Activated CD8-positive, alpha-beta memory T cell treated with anti-CD3 and anti-CD28 coated beads, Interleukin-2, amount 10 ng/mL, durations not matched to agents 7 days and 5 days (primary cell): ENCODE measurements at places on chromosomes 3 and 15.
A peak's percentile ranks its signal among the peaks of the same experiment; 100 is the strongest.

DNA sequence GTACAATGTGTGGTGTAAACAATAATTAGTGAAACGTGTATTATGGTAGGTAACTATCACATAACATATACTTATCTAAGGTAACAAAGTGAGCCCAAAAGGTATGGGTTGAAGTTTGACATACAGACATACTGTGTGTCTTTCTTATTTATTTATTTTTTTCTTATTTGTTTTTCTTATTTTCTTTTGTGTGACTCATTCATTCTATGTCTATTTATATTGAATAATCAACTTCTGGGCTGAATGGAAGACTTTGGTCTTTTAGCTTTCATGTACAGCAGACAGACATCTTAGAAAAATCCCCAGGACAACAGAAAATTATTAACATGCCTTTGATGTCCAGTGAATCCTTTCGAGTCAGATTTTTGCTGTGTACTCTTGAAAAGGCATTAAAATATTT is 200.3 kb upstream of the SLC2A2 start:
- no peak overlapping the region for H3K27ac ChIP-seq
- no peak overlapping the region for H3K4me3 ChIP-seq
- H3K27me3 ChIP-seq = no peaks in the 10 kb centered on the region
- H3K36me3 ChIP-seq = peaks cover 39% of the 10 kb centered on the region
- no peak for DNase-seq
- peaks cover 23% of the 10 kb centered on the region for H3K4me1 ChIP-seq

DNA sequence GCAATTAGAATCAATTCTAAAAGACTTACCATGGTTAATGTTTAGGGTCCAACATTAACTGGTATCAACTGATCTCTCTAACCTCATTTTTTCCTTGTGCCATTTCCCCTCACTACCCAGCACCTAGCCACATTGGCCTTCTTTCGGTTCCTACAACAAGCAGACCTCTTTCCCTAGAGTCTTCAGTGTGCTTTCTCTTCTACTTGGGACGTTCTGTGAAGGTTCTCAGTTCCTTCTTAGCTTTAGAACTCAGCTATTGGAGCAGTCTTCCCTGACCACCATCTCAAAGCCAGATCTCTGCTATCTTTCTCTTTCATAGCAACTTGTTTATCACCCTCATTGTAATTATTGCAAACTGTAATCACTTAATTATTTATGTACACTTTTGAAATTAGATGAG is 31.5 kb upstream of the MINDY4B start:
- H3K36me3 ChIP-seq = no peaks in the 10 kb centered on the region
- H3K27me3 ChIP-seq = peaks cover 27% of the 10 kb centered on the region

DNA sequence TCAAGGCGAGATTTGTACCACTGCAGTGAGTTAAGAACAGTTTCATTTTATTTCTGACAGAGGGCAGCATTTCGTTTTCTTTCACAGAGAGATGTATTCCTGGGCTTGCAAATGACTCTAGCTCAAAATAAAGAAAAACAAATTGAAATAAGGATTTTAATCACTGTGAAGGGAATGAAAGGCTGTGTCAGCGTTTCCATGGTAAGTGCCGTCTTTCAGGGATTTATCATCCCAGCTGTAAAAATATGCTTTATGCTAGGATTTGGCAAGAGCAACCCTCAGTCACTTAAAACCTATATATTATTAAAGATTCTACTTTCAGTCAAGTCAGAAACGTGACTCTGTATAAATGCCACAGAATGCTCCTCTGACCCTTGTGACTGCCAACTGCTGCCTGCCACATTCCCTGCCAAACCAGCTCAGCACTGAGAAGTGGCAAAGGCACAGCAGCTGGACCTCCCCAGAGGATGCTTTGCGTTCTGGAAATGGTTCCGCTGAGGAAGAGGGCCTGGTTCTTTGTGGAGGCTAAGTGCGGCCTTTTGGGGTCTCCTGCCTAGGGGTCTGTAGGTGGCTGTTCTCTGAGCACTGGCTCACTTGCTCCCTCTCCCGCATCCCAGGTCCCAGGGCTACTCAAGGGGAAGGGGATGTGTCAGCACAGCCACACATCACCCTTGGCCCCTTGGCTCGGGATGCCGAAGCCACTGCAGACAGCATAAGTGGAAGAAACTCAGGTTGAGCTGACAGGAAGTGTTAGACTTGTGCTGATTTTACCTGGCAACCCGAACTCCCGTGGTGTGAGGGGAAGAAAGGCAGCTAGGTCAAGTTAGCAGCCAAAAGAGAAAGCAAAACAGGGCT is 56.6 kb upstream of the POMGNT2 start:
- peak overlapping the region; percentile 98 for H3K27ac ChIP-seq
- H3K27me3 ChIP-seq = no peaks in the 10 kb centered on the region
- H3K36me3 ChIP-seq = peaks cover 19% of the 10 kb centered on the region
- peak; percentile 78 for DNase-seq
- peak overlapping the region; percentile 62 for H3K4me3 ChIP-seq
- peaks cover 20% of the 10 kb centered on the region for H3K4me1 ChIP-seq

DNA sequence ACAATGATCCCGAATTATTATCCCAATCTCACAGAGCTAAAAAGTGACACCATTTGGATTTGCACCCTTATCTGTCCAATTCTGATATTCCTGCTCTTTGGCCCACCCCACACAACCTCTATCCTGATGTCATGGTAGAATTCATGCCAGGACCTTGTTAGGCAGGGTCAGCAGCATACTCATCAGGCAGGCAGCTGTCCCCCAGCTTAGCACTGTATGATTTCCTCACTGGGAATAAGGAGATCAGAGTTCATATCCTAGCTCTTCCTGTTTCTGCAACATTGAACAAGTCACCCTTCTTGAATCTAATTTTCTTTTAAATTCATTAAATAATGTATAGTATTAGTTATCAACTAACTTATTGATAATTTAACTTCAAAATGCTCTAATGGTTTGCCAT is 12.0 kb upstream of the C3orf80 start:
- H3K27me3 ChIP-seq = peaks cover 39% of the 10 kb centered on the region
- no peaks in the 10 kb centered on the region for H3K36me3 ChIP-seq
- H3K4me1 ChIP-seq = peaks cover 2% of the 10 kb centered on the region
- no peak overlapping the region for H3K27ac ChIP-seq

DNA sequence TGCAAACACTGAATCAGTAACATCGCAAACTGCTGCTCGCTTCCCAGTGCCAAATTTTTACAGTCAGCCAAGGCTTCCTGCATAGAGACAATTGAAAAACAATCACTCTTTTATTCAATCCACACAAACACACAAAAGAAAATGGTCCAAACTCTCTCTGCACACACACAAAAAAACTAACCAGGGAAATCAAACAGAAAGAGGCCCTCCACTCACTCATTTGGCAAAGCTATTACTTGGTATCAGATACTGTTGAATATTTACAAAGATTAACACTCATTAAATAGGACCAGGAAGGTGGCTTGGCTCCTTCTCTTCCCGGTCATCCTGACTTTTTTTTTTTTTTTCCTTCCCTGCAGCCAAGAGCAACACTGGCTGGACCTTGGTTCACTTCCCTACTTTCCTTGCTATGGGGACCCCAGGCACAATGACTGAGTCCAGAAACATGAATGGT is 62.4 kb upstream of the SPATA12 start:
- DNase-seq = no peak
- peaks cover 3% of the 10 kb centered on the region for H3K4me1 ChIP-seq
- H3K27ac ChIP-seq = no peak overlapping the region
- H3K36me3 ChIP-seq = peaks cover 2% of the 10 kb centered on the region

DNA sequence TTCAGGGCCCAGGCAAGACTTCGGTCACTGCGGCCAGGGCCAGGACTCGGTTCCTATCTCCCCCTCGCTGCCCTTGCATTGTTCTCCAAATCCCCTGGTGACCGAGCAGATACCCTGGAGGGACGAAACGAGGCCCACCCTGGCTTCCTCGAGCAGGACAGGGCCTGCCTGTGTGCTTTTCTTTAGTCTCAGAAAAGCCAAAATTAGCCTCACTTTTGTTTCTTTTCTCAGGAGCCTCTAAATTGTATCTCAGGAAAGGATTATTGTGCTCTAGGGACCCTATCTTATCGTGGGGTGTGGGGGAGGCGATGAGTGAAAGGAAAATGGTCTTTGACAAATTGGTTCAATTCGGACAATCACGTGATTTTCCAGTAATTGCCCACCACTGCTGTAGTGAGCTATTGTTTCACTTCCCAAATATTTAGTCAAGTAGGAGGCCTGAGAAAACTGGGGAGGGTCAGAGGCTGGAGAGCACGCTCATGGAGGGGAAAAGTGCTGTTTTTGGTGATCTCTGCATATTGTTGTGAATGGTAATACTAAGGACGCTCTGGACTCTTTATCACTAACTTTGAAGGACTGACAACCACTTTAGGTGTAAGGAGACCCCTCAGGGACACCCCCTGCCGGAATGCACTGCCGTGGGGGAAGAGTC is 61.6 kb downstream of the TMEM44 start:
- H3K4me3 ChIP-seq = no peak overlapping the region
- no peak for DNase-seq
- no peak overlapping the region for H3K27ac ChIP-seq
- no peaks in the 10 kb centered on the region for H3K36me3 ChIP-seq
